M059J (cell line): ENCODE measurements at places on chromosomes 3 and 15.

DNA sequence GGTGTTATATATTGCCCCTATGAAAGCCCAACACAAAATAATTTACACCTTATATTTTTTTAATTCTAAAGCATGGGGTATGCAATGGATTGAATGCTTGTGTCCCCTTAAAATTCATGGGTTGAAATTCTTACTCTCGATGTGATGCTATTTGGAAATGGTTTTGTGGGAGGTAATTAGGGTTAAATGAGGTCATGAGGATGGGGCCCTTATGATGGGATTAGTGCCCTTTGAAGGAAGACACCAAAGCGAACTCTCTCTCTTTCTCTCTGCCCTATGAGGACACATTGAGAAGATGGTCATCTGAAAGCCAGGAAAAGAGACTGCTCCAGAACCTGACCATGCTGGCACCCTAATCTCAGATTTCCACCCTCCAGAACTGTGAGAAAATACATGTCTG, 7.6 kb upstream of the SRGAP3 start:
- DNase-seq, result no peak

GRCh38 chr3:125512135-125512920, 7.7 kb downstream of the SNX4 start:
- no peak for DNase-seq

DNA sequence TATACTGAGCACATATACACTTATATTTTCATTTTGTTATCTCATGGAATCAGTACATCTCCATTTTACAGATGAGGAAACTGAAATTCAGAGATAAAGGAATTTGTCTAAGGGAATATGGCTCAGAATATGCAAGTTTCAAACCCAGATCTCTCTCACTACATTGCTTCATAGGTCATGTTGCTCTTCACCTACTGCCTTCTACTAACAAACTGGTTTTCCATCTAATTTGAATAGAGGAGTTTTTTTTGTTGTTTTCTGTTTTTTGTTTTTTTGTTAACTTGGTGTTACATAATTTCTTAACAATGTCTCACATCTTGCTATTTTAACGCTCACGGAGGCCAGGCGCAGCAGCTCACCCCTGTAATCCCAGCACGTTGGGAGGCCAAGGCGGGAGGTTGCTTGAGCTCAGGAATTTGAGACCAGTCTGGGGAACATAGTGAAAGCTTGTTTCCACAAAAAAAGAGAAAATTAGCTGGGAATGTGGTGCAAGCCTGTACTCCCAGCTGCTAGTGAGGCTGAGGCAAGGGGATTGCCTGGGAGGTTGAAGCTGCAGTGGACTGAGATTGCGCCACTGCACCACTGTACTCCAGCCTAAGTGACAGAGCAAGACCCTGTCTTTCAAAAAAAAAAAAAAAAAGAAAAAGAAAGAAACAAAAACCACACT, 37.0 kb downstream of the FMN1 start:
- no peak for DNase-seq

GRCh38 chr3:56025326-56025725, 442.9 kb downstream of the ERC2 start:
- no peak for DNase-seq

DNA sequence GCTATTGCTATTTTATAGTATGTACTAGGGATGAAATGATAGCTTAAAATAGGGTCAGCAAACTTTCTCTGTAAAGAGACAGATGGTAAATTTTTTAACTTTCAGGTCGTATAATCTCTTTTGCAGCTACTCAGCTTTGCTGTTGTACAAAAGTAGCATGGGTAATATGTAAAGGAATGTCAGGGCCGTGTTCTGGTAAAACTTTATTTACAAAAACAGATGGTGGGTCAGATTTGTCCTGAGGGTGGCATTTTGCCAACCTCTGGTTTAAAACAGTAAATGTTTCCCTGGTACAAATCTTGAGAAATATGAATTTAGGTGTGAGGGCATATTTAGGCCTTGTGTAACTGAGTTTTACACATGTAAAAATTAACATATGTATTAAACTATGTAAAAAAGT, 18.6 kb downstream of the NMD3 start:
- no peak for DNase-seq

DNA sequence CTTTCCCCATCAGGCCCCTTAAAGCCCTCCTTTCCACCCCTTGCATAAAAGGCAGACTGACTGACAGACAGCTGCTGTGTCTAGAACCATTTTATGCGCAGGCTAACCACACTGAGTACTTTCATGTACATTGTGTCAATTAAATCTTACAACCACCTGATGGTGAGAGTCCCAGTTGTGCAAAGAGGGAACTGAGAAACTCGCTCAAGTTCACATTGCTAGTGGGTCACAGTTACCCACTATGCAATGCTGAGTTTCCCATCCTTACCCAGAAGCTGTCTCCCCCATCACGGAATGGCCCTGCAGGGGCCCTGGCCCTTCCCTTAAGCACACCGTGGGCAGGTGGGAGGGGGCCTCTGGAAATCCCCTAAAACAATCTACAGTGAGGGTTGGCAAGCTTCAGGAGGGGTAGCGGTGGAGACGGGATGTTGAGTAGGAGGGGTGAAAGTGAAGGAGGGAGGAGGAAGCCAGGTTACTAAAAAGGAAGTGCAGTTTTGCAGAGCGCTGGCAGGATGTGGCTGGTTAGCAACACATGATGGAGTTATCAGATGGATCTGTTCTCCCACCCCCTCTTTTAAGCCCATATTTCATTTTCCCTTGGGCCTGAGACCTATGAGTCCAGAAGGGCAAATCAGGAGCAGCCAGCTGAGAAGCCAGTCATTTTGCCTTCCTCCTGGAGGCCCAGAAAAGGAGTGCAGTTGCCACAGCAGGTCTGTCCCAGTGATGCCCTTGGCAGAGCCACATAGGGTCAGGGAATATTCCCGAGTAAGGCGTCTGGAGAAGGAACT, 30.0 kb downstream of the STARD5 start:
- DNase-seq, result no peak
